ENCODE measurements at places on chromosomes 12 and 14.

DNA sequence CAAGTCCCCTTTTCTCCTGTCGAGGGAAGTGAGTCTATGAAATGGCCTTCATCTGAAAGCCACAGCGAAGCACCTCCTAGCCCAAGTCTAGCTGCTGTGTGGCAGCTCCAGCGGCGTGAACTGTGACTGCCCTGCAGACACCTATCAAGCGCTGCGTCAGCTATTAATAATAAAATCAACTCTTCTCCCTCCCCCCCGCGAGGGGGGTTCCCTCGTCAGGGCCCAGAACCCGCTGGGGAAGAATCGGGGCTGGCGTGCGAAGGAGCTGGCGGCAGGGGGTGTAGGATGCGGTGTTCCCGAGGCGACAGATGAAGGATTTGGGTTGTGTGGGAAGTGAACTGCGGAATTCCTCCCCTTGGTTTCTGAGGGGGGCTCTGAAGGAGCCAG, 662 bp upstream of the ATP2A2 start:
- no peak for DNase-seq

GRCh38 chr12:65156366-65156841, 13.0 kb upstream of the LEMD3 start:
- DNase-seq = no peak

DNA sequence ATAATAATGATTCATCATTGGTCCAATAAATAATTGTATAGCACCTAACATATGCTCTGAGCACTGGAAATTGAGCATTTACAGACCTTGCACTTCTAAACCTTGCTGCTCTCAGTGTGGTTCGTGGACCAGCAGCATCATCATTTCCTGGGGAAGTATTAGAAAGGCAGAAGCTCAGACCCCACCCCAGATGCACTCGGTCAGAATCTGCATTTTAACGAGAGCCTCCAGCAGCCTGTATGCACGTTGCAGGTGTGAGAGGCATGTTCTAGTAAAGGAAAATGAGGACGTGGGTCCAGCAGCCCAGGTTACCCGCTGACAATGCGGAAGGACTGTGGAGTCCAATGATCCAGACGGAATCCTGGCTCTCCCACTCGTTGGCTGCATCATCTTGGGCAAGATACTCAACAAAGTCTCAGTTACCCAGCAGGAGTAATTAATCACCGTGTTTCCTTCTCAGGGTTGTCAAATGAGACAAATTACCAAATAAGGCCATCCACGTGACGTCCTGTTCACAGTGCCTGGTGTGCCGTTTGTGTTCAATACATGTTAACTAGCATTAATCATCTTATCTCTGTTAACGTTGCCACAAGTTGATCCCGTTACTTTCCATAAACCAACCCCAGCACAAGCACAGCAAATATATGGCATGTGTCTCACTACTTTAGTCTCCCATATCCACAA, 49.2 kb upstream of the CCND2 start:
- DNase-seq = no peak

- peak; percentile 91 for DNase-seq
Observed at GRCh38 chr14:58239244-58240195, 5.1 kb upstream of the PSMA3 start.

- no peak for DNase-seq
Observed at GRCh38 chr14:39974036-39974435, 541.8 kb upstream of the FBXO33 start.

DNA sequence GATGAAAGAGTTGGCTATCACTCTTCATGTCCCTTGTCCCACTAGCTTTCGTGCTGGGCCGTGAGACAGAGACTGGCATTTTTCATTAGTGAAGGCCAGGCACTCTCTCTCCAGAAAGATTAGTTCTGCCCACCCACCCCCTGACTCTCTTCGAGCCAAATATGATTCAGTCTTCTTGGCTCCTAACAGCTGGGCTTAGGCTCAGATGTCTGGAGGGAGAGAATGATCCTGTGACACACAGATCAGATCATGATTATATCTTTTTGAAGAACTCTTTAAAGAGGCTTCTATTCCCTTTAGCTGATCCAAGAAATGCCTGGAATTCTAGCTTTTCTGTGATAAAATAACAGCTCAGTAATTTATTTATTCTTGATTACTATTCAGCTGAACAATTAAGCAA, 5.2 kb upstream of the GNG2 start:
- DNase-seq = no peak

GRCh38 chr14:66507181-66507721, 696 bp upstream of the GPHN start:
- no peak for DNase-seq

- no peak for DNase-seq
Observed at GRCh38 chr12:101795786-101796185, 35.0 kb downstream of the GNPTAB start.

DNA sequence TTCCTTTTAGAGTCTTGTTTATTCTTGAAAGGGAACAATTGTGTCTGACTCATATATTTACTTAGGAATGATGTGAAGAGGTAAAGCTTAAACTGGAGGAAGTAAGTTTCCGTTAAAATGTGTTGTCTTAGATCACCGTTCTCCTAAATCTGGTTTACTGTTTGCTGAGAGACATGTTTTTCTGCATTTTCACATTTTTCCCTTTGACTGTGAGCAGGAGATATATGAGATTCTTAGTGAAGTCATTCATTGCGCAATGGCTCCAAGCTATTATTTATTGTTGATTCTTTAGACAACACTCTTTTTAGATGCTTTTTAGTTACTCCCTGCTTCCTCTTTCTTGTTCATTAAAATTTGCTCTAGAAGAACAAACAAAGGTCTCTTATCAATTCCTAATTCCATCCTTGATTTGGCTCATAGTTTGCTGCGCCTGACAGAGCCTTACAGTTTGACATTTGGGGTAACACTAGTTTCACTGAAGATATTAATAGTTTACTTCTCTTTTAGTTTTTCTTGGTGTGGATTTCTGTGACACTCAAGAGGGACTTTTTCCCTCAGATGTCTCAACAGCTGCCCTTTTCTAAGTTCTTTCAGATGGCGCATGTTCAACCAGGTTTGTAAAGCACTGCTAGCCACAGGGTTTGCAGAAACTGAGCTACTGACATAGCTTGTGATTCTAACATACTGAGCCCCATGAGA, 11.4 kb downstream of the CLECL1 start:
- no peak for DNase-seq

DNA sequence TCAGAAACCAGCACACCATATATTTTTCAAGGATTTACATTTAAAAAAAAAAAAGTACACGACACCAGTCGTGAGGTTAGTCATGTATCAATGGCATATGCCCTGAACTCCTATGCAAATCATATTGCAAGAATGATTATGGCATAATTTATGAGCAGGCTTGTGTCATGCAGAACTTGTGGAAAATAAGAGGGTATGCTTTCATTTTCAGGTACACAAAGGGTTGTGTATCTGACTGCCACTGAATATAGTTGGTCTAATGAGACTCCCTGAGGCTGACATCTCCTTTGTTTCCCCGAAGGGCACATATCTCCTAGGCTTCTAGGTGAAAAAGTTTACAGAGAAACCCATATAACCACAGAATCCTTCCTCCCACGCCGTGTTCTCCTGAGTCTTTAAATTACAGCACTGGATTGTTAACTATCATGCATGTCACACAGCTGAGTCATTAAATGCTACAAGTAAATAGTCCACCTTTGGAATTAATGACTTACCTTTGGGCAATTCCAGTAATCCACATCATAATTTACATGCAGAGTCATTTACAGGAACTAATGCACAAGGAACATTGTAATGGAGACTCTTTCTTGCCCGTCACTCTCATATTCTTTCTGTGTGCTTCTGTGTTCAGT, 356.7 kb upstream of the DIO2 start:
- DNase-seq = no peak

DNA sequence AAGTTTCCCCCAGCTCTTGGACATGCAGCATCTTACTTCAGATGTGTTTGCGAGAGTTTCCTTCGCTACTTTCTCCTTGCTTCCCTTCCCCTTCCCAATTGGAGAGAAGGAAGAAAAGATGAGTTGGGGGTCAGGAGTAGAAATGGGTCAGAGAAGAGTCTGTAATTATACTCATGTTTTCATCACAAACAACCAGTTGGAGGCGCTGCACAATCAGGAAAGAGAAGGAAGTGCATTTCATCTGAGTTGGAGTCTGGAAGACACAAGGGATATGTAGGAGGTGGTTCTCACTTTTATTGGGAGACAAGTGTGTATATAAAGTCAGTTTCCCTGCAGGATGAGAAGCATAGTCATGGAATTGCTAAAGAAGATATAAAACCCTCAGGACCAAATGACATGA, 31.3 kb upstream of the VSX2 start:
- no peak for DNase-seq

GRCh38 chr12:40775661-40776060, 83.4 kb downstream of the CNTN1 start:
- DNase-seq = no peak

GRCh38 chr12:92094751-92095161, 50.9 kb downstream of the BTG1 start:
- DNase-seq = no peak

GRCh38 chr12:111434680-111435338, 29.1 kb downstream of the SH2B3 start:
- DNase-seq = peak; percentile 89

DNA sequence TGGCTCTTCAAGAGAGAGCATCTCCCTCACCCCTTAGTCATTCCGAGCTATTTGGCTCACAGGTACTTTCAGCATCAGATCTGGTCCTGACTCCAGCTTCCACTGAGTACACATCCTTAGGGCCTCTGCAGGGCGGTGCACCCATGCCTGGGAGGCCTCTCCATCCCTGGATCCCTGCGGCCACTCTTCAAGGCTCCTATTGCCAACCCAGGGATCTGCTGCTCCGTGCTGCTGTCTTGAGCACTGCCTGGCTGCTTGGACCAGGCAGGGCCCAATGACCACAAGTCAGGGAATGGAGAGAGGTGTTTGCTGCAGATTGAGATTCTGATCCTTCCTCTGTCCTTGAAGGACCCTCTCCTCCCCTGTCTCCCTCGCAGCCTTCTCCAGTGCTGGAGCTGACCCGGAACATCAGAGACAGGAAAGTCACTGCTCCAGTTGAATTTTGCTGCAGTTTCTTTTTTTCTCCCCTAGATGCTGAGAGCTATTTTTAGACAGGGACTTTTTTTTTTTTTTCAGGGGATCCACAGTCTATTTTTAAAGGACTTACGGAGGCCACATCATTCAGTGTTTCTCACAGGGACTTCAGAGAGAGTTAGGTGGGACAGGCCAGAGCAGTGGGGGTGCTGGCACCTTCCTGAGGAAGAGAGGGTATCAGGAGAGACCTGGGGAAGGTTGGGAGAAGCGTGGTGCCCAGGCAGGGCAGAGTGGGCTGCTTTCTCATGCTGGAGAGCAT, 50.1 kb upstream of the KCNA1 start:
- no peak for DNase-seq

DNA sequence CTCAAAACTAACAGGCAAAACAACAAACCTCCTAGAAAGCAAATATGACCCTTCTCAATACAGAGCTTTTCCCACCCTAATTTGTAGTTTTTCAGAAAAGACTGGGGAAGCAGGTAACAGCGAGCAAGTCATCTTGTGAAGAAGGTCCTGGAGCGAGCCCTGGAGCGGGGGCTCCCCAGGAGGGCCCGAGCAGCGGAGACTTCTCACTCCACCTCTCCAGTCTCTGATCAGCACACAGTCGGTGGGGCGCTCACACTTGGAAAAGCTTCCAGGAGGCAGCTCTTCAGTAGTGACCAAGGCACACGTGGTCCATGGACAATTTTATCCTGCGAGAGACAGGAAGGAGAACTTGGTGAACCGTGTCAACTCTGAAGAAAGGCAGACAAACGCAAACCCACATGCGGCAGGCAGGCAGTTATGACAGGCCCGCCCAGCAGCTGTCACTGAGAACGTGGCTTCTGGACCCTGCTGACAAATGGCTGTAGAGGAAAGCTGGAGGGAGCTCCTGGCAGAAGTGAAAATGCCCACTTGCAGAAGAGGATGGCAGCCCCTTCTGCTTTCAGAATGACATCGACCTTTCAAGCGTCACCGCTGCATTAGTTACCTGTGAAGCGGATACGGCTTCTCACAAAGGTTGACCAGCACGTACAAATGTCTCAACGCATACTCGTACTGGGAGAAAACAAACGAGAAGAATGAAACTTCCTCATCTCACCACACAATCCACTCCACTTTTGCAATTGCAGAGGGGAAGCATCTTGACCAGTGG, 44.2 kb downstream of the LGMN start:
- no peak for DNase-seq

All from stimulated activated CD8-positive, alpha-beta memory T cell treated with anti-CD3 and anti-CD28 coated beads, Interleukin-4, amount 100 ng/mL, for 48 hours (primary cell).